Muscle of back (tissue), 13 donors: ENCODE measurements at places on chromosomes 12 and 14.

DNA sequence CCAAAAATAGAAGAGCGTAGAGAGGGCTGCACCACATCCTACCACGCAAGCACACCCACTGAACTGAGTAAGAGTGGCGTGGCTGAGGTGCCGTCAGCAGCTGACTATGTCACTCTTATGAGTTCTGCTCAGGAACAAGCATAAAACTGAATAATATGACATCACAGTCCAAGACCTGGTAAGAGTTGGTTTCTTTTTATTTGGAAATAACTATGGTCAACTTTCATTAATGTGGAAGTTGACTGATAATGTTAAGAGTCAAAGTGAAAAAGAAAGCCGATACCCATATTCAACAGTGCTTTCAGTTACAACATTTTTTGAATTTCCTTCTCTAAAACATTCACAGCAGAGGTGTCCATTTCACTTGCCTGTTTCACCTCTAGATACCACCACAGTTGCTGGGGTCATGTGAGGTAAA, 44.6 kb downstream of the GNS start:
- no peak for DNase-seq

DNA sequence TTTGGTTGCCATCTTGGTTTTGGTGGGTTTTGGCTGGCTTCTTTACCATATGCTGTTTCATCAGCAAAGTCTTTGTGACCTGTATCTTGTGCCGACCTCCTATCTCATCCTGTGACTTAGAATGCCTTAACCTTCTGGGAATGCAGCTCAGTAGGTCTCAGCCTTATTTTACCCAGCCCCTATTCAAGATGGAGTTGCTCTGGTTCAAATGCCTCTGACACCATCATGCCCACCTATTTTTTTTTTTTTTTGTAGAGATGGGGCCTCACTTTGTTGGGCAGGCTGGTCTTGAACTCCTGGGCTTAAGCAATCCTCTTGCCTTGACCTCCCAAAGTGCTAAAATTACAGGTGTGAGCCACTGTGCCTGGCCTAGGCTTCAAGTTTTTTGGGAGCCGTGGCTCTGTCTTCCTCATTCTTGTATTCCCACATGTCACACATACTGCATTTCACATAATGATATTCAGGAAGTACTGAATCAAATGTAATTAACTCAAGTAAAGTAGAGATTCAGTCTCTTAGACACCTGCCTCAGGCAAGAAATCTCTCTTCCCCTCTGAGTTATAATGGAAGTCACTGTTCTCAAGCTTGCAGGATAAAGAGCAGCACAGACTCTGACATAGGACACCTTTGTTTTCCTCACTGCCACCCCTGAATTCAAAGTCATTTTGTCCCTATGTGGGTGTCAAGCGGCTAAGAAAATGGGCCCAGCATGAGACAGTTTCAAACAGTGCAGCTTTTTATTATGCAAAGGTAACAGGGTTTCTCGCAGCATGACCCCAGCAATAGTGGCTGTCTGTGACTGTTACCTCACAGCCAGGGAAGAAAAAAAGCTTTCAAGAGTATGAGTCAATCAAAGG, 159.0 kb downstream of the PTPN11 start:
- no peak for DNase-seq

DNA sequence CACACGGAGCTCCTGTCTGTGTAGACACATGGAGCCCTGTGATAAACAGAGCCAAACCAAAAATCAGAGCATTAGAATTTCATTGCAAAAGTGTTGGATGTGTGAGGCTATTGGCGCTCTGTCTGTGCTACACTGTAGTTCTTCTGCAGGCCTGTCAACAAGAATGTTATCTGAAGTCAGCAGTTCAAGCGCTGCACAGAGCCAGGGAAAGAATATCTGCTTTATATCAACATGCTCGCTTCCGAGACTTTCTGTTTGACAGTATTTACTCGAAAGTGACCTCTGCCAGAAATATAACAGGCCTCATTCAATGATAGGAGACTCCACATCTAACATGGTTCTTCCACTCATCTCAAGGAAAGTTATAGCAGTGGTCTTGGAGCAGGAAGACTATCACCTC, 118.3 kb downstream of the CCER1 start:
- DNase-seq = no peak

DNA sequence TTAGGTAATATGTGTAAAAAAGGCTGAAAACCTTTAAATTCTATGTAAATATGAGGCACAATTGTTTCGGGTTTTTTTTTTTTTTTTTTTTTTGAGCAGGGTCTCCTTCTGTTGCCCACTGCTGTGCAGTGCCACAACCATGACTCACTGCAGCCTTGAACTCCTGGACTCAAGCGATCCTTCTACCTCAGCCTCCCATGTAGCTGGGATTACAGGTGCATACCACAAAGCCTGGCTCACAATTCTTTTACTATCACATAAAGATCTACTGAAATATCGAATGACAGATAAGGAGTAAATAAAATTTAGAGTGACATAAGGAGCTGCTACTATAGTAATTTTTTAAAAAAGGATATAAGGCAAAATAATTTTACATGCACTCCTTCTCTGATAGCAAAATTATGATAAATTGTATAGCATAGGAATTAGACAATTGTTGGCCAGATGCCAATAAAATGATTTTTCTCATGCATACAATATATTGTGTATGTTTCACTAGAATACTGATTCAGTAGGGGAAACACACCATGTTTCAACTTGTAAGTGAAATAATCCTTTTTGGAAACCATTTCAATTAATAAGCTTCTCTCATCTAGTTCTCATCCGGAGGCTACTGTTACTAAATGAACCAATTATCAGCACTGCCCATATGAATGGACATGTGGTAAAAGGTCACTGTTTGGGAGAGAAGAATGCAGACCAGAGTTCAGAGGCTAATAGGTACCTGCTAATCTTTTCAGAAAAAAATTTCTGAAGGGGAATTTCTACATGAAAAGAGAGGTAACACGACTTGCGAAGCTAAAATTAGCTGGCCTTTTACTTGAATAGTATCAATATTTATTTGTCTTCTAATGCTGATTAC, 108.4 kb downstream of the PPP1R12A start:
- no peak for DNase-seq
